Fibroblast of the aortic adventitia (primary cell): ENCODE measurements at places on chromosomes 5 and 9.

GRCh38 chr5:117220730-117221129, 646.1 kb upstream of the SEMA6A start:
- no peak for DNase-seq

DNA sequence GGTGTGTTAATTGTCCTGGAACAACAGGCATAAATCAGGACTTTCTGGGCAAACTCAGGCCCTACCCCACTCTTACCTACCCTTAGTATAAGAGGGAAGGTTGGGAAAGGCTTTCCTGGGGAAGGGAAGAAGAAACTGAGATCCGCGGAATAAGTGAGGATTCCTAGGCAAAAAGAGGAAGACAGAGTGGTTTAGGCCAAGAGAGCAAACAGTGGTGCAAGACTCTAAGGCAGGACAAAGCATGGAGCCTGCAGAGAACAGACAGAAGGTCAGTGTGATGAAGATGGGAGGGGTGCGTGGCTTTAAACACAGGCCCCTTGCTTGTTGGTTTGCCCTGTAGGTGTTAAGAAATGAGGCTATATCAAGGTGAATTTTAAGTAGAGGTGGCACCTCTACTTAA, 69.4 kb downstream of the TMC1 start:
- DNase-seq: no peak

DNA sequence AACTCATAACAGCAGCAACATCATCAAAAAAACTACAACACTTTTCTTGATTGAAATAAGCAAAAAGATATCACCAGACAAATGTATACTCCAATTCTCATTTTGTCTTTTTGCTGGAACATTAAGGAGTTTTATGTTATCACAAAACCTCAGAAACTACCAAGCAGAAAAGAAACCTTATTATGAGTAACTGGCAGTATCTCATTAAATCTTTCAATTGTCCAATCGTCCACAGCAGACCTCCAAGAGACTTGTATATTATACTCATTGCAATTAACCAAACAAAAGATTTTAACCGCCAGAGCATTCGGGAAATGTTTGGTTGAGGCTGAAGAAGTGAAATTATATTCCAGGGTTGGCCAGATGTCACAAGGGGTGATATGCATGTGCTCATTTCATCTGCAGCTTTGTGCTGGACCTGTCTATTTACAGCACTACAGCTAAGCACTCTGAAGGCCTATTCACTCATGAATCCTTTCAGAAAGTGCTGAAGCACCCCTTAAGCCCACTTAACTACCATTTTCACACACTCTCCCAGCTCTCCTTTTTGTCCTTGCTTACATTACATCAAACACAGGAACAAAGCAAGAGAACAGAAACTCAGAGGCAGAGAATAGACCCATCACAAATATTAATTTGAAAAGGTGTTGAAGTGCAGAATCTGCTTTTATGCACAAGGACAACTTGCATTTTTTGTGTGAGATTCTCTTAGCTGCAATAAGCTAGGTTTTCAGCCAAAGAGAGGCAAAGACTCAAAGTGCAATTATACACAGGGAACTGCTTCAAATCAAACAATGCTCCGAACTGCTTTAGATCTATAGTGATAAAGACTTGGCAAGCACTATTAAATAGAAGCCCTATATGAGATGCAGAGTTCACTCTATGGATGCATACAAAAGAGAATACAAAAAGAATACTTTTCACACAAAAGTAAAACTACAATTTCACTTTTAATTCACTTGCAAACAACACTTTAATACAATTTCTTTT, 150.4 kb upstream of the POU5F2 start:
- no peak for DNase-seq

DNA sequence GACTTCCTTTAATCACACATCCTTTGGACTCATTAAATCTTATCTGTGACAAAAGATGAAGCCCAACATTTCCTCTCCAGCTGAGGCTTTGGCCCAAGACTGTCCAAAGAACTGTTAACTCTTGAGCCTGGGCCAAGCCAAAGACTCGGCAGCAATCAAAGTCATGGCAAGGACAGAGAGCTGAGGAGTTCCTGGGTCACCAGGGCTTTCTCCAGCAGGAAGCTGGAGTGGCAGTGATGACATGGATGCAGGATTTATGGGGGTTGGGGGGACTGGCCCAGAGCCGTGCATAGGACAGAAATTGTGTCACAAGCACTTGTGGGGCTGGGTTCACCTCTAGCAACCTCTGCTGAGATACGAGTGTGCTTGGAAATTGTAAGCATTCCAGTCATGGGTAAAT, 440.3 kb downstream of the PLK2 start:
- DNase-seq: peak; percentile 39

GRCh38 chr9:3733039-3733408, 207.2 kb upstream of the RFX3 start:
- DNase-seq: no peak

- DNase-seq: no peak
Observed at GRCh38 chr5:81817980-81818379, 67.1 kb upstream of the SSBP2 start.

DNA sequence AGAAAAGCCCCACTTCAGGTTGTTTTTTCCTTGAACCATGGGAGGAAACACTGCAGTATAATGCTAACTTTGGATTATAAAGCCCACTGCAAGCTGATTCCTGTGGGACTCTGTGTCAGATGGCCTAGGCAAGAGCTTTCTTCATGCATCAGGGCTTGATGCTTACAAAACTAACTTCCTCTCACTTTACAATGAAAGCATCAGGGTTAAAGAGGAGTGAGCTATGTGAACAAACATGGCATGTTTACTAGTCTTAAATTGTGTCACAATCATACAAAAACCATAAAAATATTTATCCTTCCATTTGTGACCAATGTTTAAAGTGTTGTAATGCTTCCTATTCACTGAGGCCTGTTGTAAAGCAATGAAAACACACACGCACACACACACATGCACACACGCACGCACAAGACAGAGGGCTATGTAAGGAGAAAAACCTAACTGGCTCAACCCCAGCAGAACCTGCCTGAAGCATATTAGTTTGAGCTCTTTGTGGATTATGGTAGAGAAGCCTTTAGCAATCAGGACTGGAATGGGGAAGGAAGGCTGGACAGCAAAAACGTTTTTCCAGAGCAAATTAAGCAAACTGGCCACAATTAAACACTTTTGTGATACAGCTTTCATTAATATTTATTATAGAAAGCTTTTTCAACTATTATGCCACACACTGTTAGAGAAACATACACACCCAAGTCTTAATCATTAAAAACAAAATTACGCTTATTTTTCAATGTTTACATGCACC, 122.2 kb downstream of the AUH start:
- no peak for DNase-seq

GRCh38 chr5:3220201-3220600, 375.4 kb upstream of the IRX1 start:
- DNase-seq: no peak

DNA sequence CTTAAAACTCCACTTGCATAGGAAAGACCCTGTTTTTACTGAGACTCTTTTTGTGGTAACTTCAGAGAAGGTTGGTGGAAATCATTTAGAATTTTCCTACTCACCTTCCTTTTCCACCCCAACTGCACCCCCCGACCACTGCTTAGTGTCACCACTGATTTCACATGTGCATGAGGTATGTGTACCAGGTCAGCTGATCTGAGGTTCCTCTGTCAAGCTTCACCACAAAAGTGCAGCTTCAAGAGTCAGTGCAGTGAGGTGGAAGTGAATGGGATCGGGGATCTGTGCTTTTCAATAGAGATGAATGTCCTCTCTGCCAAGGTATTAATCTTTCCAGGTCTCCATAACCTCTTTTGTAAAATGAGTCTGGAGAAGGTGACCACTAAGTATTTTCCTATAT, 260.5 kb upstream of the WWC1 start:
- no peak for DNase-seq

DNA sequence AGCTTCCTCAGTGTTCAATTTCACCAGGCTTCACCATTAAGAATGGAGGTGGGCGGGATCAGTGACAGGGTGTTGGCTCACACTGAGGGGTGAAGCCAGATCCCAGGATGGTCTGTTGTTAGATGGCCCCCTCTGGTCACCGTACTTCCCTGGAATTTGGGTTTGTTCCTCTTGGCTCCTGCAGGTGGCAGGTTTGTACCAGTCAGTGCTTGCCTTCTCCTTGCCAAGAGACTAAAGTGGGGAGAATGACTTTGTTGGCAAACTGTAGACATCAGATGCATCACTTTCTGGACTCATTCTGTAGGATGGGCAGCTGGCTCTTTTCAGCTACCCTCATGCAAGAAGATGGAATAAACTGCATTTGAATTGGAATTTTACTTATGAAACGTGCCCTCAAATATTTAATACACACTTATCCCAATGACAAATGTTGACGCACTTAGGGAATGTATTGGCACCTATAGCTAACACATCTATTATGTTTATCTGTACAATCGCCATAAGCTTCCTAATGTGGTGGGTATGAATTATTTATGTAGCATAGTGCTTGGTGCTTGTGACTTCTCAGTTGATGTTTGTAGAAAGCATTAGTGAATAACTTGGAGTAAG, 31.4 kb upstream of the ANKRD55 start:
- peak; percentile 73 for DNase-seq

DNA sequence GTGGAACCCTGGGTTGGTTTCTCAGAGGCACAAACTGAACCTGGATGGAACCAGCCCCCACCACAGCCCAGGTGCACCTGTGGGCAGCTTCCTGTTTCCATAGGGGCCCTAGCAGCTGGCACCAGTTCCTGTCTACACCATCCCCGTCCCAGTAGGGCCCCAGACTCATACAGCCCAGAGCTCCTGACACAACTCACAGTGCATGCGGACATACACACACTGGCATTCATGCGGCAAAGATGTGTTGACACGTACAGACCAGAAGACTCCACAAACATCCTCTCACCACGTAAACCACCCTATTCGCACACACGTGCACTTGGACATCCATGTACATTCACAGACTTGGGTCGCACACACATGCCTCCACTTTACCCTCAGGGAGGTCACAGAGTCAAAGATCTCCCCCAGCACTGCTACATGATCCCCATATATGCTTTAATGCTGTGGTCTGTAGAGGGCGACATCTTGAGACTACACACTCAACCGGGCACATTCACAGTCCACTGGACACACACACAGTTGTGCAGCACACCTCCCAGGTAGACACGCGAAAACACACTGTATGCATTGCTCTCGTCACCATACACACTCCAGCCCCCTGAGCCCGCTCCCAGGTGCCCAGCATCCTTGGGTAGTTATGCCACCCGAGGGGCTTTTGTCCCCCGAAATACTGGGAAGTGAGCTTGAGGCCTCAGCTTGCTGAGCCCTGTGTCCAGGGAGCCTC, 22.4 kb downstream of the CXXC5 start:
- DNase-seq: no peak

DNA sequence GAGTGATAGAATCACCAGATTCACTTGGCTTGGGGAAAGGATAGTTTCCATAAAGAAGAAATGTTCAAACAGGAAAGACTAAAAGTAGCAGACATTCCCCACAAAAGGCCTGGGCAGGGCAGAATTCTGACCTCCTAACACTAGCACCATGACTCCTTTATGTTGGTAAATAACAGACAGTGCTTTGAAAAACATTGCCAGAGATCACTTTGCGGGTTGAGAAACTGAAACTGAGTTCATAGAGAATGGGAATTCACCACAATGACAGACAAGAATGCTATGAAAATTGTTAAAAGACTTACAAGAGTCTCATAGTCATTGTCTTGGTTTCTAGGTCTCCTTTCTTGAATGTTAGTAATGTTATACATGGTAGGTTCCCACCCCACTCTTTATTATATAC, 172.5 kb upstream of the GLRA1 start:
- no peak for DNase-seq

DNA sequence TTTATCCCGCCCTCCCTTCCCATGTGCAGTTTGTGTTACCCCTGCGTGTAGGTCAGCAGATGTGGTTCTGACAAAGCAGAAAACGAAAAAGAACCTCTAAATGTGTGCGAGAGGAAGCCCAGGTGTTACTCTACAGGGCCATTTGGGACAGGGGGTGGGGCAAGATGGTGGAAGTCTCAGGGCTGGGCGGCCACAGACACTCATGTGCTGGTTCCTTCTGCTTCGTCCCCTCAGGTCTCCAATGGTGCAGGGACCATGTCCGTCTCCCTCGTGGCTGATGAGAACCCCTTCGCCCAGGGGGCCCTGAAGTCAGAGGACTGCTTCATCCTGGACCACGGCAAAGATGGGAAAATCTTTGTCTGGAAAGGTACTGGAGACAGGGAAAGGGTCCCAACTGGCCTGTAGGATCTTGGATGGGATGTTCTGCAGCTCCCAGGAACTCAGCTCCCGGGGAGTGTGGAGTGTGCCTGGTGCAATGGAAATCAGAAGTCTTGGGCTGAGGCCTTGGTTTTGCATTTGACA, 49.0 kb downstream of the GSN start:
- DNase-seq: no peak

DNA sequence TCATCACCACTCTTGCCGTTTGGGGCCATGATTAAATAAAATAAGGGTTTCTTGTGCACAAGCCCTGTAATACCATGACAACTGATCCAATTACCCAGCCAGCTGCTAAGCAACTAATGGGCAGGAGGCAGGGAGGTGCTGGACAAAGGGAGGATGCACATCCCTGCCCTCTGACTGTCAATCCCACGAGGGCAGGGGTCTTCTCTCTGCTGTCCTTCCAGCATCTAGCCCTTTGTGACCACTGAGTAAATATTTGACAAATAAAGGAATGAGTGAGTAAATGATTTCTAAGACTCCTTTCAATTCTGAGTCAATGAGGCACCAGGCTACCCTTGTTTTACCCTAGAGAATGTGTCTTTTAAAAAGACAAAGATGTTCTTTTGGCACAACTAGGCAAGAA, 247.1 kb downstream of the SYK start:
- DNase-seq: no peak

GRCh38 chr9:100099722-100100042, 639 bp downstream of the INVS start:
- no peak for DNase-seq

DNA sequence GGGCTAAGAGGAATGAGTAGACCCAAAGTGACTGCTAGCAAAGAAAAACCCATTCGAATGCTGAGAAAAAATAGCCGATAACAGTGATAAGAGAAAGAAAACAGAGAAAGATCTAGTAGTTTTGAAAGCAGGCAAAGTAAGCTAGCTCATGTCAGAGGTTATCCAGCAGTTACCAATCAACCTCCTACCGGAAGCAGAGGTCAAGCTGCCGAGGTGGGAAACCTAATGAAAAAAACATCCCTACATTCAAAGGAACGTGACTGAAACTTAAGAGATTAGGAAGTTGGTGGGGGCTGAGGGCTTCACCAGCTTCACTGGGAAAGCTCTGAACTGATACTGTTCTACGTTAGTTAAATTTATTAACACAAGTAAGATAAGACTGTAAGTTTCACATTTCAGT, 32.6 kb downstream of the SSBP2 start:
- DNase-seq: no peak

DNA sequence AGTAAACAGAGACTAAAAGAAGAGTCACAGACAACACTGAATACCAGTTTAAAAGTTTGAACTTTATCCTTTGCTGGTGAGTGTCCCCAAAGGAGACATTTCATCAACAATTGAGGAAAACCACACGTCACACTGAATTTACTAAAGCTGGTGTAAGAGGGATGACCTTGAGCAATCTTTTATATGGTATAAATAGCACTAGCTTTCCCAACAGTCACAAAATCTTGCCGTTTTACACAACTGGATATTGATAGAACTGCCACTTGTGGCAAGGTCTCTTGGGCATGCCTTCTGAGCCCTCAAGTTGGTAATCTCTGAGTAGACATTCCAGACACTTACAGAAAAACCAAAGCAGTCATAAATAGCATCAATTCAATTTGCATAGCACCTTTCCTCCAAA, 311.5 kb upstream of the TARS1 start:
- DNase-seq: no peak

- DNase-seq: peak; percentile 87
Observed at GRCh38 chr5:137320056-137321045, 178.8 kb downstream of the SPOCK1 start.

- DNase-seq: no peak
Observed at GRCh38 chr5:113813466-113813865, 300.0 kb downstream of the YTHDC2 start.
